ENCODE measurements at places on chromosomes 12 and 14.

DNA sequence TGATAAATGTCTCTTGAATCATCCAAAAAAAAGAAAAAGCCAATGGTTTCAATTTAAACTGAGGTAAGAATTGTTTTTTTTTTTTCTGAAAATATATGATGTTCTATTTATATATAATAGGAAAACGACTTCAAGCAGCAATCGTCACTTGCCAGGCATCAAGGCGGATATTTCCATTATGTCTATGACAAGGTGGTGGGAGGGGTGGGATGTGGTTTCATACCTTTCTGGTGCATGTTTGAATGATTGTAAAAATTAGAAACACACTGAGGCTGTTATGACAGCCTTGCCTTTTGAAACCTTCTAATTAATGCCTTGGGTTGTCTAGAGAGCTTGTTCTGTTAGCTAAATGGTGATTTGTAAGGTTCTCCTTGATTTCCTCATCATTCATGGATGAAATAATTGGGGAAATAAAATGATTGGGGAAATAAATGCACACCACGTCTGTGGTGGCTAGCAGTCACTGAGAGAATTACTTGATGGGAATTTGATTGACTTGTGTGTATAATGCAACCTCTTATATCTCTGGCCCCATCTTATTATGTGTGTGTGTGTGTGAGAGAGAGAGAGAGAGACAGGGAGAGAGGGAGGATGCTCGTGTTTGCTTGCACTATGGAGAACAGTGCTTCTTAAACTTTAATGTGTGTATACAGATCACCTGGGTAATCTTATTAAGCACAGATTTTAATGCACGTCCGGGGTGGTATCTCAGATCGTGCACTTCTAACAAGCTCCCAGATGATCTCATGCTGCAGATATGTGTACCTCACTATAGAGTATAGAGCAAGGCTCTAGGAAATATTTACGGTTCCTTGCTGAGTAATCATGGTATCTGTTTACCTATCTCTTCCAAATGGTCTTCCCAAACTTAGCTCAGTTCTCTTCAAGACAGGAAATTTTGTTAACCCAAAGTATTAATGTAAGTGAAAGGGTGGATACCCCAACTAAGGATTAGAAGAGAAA lies 502.6 kb downstream of the DIO2 start:
- no peak for DNase-seq

GRCh38 chr14:59303216-59303615 lies 114.7 kb downstream of the DAAM1 start:
- no peak for DNase-seq

- peak; percentile 64 for DNase-seq
Measured at GRCh38 chr12:48618541-48618940, 48.7 kb upstream of the LALBA start.

DNA sequence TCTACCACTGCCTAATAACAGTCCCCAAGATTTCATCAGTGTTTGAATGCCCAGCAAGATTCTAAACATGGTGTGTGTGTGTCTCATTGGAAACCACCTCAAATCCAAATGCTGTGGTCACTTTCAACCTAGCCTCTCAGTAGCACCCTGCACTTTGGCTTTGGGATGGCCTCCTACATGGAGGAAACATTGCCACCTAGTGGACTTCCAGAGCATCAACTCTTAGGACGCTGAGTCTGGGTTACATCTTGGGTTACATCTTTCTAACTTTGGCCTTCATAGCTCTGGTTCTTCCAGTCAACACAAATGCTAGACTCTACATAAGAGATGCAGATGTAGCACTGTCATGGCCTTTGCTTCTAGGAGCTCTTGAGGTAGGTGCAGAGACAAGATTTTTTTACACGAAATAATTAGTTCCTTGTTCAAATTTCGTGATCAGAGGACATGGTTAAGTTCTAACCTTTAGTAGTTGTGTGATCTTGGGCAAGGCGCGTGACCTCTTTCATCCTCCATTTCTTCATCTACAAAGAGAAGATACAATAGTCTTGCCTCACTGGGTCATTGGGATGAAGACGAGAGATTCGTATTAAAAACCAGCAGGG lies 113.5 kb upstream of the VASH1 start:
- DNase-seq = no peak

GRCh38 chr14:75514673-75515628 lies 7.3 kb upstream of the BATF start:
- DNase-seq = no peak

DNA sequence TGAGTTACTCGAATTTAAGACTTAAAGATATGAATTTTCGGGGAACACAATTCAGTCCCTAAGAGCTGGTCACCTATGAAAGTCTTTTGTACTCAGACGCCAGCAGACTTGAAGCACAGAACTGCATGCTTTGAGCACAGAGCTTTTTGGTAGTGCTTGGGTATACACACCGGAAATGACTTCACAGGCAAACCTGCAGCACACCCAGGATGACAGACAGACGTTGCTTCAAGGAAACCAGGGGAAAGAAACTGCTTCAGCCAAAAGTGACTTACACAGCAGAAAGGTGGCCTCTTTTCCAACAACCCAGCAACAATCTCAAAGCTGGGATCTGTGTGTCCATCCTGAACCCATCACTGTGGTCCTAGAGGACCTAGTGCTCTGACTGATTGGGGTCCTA lies 975.1 kb downstream of the AACS start:
- no peak for DNase-seq

GRCh38 chr12:100842156-100842555 lies 47.6 kb downstream of the ANO4 start:
- DNase-seq = no peak

DNA sequence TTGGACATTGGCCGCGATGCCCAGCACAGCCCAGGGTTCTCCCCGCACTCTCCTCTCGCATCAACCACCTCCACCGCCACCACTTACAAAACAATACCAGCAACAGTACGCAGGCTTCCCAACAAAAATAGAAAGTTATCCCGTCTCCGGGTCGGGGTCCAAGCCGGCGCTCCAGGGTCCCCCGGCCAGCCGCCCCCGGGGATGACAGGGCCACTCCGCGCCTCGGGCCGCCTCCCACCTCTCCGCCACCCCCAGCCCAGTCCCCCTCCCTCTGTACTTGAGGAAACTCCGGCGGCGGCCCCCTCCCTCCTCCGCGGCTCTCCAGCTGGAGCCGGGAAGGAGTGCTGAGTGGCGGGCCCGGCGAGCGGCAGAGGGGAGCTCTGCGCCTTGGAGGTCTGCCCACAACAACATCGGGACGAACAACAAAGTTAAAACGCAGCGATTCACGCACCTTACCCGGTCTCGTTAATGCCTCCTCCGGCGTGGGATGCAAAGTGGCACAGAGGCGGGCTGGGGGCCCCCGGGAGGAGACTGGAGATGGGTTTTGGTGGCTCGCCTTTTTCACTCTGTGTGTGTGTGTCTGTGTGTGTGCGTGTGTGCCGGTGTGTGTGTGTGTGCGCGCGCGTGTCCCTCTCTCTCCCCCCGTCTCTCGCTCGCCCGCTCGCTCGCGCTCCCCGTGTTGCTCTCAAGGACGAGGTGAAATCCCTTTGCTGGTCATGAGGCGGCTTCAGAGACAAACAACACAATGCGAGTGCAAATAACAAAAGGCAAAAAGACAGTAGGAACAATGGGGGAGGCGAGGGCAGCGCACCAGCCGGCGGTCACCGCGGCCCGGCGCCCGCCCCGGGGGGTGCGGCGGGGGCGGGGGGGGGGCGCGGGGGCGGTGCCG lies 386.8 kb downstream of the BCAT1 start:
- DNase-seq = no peak

- DNase-seq = no peak
Measured at GRCh38 chr14:72715850-72716228, 178.1 kb downstream of the DPF3 start.

- no peak for DNase-seq
Measured at GRCh38 chr12:31321897-31322228, 4.1 kb downstream of the SINHCAF start.

- DNase-seq = no peak
Measured at GRCh38 chr12:41932470-41932991, 212.1 kb downstream of the GXYLT1 start.

- DNase-seq = no peak
Measured at GRCh38 chr12:132986885-132987225, 688 bp downstream of the ZNF26 start.

- DNase-seq = no peak
Measured at GRCh38 chr12:97309921-97310320, 152.7 kb upstream of the RMST start.

DNA sequence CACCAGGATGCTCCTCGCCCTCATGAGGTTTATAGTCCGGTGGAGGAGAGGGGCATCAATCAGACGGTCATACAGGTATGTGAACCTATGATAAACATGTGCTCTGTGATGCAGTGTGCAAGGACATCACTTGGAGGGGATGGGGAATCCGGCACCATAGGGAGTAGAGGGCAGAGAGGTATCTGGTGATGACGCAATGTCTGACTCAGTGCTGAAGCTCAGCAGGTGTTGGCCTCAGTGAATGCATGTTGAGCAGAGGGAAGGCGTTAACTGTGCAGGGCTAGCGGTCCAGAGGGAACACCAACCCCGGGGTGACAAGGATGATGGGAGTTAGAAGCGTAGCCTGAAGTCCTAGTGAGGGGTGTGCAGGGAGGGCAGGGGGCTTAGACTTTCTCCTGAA lies 200.9 kb downstream of the TMEM132C start:
- no peak for DNase-seq

DNA sequence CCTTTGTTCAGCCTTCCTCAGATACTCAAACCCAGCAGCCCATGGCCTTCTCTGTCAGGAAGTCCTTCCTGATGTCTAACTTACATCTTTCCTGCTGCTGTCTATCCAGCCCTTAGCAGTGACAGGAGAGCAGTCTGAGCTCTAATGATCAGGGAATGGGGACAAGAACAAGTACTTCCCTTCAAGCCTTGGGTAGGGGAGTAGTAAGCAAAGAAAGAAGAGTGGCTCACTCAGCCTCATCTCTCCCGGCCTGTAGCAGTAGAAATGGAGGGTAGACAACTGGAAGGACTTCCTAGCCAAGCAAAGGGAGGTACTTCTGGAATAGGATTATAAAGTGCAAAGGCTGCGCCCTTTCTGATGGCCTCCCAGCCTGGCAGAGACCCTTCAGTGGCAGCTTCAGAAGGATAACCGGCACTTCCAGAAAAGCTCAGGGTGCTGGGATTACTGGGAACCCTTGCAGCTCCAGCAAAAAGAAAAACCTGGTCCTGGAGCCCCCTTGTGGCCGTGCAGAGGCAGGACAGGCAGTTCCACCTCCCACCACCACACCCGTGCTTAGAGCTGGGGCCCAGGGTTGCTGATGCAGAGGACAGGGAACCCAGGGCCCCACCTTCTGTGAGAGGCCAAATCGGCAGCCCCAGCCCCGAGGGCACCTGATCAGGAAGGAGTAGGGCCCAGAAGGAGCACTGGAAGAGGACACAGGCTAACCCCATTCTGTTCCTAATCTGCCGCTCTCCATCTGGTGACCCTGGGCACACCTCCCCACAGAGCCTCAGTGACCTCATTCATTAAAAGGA lies 12.4 kb upstream of the SMUG1 start:
- DNase-seq = peak; percentile 52

GRCh38 chr14:104393898-104394381 lies 185.6 kb upstream of the C14orf180 start:
- DNase-seq = peak; percentile 35

GRCh38 chr12:113241191-113242025 lies 20.1 kb downstream of the TPCN1 start:
- no peak for DNase-seq

DNA sequence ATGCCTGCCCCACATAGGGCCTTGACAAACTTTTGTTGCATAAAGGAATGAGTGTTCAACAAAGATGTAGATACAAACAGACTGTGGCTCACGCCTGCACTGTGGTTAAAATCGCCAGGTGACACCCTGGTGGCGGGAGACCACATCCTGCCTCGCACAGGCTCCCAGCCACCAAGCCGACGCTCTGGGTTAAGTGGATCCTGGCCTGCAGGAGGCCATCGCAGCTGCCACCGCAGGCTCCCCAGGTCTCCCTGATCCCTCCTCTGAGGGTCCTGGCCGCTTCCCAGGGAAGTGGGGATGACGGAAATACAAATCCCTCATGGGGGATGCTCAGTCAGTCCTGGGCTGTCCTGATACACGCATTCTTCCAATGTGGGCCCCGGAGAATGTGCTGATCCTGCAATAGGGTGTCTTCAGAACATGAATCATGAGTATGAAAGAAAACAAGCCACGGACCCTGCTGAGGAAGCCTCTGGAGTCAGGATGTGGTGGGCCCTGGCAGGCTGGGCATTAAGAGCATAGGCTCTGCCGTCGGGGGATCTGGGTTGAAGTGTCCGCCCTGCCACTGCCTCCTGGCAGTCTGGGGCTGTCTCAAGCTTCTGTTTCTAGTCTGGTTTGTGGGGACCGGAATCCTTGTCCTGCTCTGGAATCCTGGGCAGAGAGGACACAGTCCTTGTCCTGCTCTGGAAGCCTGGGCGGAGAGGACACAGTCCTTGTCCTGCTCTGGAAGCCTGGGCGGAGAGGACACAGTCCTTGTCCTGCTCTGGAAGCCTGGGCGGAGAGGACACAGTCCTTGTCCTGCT lies 53.5 kb upstream of the BEGAIN start:
- DNase-seq = peak; percentile 67

DNA sequence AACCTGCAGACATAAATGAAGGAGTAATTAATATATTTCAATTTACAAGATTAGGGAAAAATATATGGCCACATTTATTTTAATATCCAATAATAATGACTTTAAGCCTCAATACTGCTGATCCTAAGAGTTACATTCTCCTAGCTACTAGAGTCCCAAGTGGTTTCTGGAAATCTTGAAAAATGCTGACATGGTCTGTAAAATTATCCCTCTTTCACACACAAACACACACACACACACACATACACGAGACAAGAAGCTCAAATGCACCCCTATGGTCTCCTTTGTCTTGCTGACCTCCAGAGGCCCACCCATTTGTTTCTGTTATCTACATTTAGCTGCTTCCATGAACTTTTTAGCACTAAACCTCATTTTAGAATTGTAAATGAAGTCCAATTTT lies 53.0 kb upstream of the USP15 start:
- no peak for DNase-seq

- DNase-seq = no peak
Measured at GRCh38 chr12:64521833-64522232, 69.9 kb downstream of the TBK1 start.

DNA sequence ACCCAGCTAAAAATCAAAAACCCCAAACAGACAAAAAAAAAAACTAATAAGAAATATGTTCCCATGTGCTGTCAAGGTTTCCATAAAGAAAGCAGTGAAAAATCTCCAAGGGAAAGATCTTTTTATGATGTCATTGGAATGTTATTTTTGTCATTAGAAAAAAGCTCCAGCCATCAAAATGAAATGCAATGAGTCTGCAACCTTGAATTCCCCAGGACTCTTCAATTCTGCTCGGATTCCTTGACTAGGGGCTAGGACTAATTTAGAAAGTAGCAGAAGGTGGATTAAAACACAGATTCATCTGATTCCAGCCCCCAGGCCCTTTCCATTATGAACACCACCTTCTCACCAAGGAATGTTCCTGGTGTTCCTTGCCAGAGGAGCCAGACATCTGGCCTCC lies 6.0 kb upstream of the PCNX1 start:
- DNase-seq = no peak

All from stimulated activated CD4-positive, alpha-beta T cell treated with anti-CD3 and anti-CD28 coated beads, Interleukin-4, amount 100 ng/mL, for 48 hours (primary cell).